Heart left ventricle (tissue), 16 donors: ENCODE measurements at places on chromosomes 1 and 21.

GRCh38 chr21:15301014-15301413 lies 236.2 kb upstream of the NRIP1 start:
- DNase-seq = no peak

GRCh38 chr1:27098431-27099134 lies 56.3 kb downstream of the SLC9A1 start:
- no peak for DNase-seq

- no peak for DNase-seq
Measured at GRCh38 chr21:42538479-42539275, 25.0 kb downstream of the SLC37A1 start.

GRCh38 chr1:153526132-153526543 lies 9.7 kb downstream of the S100A6 start:
- DNase-seq = no peak
